ENCODE measurements at places on chromosomes 13 and 19.

GRCh38 chr19:291561-292280 is 518 bp upstream of the PLPP2 start:
- no peak for DNase-seq

- no peak for DNase-seq
These were observed 10.3 kb downstream of the ARID3A start for GRCh38 chr19:936175-936546.

- DNase-seq: no peak
These were observed 186.6 kb upstream of the TSHZ3 start for GRCh38 chr19:31535691-31536460.

DNA sequence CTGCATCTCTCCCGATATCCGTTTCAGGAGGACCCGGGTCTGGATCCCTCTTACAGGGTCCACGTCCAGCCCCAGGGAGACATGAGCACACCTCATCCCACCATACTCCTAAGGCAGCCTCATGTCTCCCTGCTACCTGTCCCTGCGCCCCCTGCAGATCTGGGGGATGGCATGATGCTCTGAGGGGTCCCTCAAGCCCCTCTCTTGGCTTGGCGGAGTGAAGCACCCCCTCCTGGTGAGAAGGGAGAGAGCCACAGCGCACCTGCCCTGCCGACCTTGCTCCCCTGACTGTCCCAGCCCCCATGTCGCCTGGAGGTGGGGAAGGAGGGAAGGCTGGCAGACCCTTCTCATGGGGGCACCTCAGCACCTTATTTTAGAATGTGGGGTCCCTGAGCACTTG is 21.5 kb upstream of the ARHGEF7 start:
- DNase-seq: no peak

- peak; percentile 53 for DNase-seq
These were observed 108.4 kb upstream of the CLDN10 start for GRCh38 chr13:95444006-95444730.

GRCh38 chr19:51365211-51365964 is 800 bp downstream of the ETFB start:
- peak; percentile 39 for DNase-seq
